ENCODE measurements at places on chromosomes 11 and 22.

DNA sequence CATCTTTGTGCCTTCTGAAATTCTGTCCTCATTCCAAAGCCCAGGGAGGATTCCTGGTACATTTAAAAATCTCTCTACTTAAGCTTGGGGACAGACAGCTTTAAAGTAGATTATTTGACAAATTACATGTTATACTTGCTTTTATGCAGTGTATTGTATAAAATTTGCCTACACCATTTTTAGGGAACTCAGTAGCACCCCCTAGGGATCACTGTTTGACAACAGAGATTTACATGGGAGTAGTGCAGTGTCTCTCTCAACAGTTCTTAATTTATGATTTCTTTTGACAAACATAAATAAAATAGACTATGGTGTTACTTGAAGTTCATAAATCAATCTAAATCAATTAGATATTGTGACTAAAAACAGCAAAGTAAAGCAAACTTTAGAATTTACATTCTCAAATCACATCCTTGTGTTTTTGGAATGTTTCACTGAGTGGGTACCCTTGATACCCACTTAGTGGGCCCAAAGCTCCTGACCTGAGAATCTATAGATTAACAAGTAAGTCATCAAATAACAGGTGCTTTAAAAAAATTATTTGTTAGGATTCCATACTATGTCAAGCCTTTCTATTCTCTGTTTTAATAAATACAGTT, 428.8 kb downstream of the DYNC2H1 start:
- no peak for DNase-seq
- no peaks in the 10 kb centered on the region for H3K36me3 ChIP-seq
- H3K27me3 ChIP-seq: no peaks in the 10 kb centered on the region

DNA sequence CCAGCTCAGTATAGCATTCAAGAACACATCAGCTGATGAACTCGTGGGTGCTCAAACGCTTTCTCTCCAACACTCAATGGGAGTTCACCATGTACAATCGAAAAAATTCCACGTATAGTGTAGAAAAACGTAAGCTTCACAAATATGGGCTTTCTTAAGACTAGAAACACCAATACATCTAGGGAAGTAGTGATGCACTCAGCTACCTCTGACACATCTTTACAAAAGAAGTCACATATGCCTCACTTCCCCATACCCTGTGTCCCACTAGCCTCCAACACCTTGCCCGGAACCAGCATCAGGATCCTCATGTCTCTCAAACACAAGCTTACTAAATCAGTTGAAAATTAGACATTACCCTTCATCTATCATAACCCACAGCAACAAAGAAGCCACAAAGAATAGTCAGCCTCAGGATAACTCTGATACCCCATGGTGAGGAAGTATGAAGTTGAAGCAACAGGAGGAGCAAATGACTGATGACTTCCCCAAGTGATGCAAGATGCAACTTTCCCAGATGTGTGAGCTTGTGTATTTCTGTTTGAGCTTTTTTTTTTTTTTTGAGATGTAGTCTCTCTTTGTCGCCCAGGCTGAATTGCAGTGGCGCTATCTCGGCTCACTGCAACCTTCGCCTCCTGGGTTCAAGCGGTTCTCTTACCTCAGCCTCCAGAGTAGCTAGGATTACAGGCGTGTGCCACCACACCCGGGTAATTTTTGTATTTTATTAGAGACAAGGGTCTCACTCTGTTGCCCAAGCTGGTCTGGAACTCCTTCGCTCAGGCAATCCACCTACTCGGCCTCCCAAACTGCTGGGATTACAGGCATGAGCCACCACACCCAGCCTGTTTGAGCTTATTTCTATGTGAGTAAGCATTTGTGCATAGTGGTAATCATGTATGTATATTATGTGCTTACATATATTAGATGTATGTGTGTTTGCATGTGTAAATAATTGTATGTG, 8.5 kb upstream of the DENND5A start:
- H3K4me3 ChIP-seq: no peak overlapping the region
- peaks cover 11% of the 10 kb centered on the region for H3K4me1 ChIP-seq
- no peaks in the 10 kb centered on the region for H3K27me3 ChIP-seq
- H3K27ac ChIP-seq: no peak overlapping the region
- H3K36me3 ChIP-seq: peaks cover 7% of the 10 kb centered on the region
- DNase-seq: no peak

DNA sequence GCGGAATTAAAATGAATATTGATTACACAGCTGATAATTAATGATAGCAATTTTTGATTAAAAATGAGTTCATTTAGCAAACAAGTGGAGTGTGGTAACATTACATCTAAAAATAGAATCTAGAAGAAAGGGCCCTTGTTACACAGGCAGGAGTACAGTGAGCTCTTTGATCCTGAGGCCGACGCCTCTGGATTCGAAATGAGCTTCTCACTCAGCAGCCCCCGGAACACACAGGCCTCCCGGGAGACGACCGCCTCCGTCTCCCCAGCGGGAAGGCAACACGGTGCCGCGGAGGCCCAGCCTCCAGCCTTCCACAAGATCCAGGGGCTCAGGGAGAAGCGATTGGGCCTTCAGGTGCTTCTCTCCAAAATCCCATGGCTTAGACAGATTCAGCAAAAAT, 379.1 kb downstream of the BRD1 start:
- no peaks in the 10 kb centered on the region for H3K36me3 ChIP-seq
- H3K27me3 ChIP-seq: peaks cover 64% of the 10 kb centered on the region
- no peak overlapping the region for H3K4me3 ChIP-seq

DNA sequence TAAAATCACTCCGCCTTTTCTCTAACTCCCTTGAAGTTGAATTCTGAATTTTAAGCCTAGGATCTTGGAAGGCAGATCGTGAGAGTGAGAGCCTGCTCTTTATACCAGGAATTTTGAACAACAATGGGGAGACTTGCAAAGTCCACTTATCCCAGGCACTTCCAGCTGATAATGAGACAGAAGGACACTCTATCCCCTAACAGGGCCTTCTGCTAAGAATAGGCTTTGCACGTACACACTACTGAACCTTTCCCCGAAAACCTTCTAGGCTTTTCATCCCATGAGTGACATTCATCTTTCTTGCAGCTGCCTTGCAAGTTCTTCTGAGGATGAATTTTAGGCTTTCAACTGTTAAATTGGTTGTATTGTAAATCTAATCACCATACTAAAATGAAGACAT, 44.0 kb upstream of the WT1 start:
- peaks cover 66% of the 10 kb centered on the region for H3K4me1 ChIP-seq
- H3K27me3 ChIP-seq: peaks cover 2% of the 10 kb centered on the region
- no peak overlapping the region for H3K4me3 ChIP-seq

DNA sequence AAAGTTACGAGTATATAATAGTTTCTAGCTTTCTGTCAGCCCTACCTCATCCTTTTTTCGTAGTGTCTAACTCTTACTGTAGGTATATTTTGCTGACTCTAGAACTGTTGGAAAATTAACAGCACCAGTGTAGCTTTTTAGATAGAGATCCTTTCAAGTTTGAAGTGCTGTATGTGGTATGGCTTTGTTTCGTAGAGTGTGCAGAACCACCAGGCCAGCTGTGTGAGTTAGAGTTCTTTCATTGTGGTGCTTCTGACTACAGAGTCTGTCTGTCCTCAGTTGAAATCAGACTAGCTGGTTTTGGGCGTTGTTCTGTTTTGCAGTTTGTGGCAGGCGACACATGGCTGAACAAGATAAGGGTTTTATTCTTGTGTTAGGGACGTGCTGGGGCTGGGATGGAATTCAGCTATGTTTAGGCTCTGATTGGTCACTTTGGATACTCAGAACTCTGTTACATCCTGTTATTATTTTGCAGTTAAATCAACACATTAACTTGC, 3.2 kb downstream of the ARHGEF12 start:
- H3K27me3 ChIP-seq: no peaks in the 10 kb centered on the region
- peak overlapping the region; percentile 49 for H3K4me3 ChIP-seq
- no peaks in the 10 kb centered on the region for H3K36me3 ChIP-seq
- H3K4me1 ChIP-seq: peaks cover 55% of the 10 kb centered on the region
- no peak for DNase-seq

- H3K4me3 ChIP-seq: no peak overlapping the region
- DNase-seq: no peak
- no peaks in the 10 kb centered on the region for H3K36me3 ChIP-seq
Measured at GRCh38 chr11:43515090-43515489, 156.4 kb downstream of the TTC17 start.

DNA sequence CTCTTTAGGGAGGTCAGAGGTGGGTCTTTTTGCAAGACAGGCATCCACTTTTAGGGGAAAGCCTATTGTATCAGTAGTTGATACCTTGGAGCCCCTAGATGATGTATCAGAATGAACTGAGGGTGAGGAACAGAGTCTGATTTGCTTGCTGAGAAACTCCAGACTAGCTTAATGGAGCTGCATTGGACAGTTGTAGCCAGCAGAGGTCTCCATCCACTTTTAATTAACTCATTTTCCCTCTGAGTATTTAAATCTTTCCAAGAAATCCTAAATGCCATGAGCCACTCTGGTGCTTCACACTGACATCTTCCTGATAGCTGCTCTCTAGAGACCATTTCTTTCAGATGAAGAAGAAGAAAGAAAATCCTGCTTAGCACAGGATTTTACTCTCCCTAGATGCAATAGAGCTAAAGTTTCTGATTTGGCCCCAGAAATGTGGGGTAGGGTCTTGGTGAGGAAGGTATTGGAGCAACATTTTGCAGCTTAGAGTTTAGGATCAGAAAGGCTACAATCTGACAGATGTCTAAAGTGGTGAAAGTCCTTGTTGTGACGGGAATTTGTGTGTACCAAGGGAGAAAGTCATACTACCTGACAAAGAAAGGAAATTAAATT, 38.0 kb downstream of the EXT2 start:
- DNase-seq: no peak
- no peak overlapping the region for H3K4me3 ChIP-seq
- H3K27ac ChIP-seq: no peak overlapping the region
- H3K27me3 ChIP-seq: peaks cover 3% of the 10 kb centered on the region
- H3K36me3 ChIP-seq: peaks cover 17% of the 10 kb centered on the region

DNA sequence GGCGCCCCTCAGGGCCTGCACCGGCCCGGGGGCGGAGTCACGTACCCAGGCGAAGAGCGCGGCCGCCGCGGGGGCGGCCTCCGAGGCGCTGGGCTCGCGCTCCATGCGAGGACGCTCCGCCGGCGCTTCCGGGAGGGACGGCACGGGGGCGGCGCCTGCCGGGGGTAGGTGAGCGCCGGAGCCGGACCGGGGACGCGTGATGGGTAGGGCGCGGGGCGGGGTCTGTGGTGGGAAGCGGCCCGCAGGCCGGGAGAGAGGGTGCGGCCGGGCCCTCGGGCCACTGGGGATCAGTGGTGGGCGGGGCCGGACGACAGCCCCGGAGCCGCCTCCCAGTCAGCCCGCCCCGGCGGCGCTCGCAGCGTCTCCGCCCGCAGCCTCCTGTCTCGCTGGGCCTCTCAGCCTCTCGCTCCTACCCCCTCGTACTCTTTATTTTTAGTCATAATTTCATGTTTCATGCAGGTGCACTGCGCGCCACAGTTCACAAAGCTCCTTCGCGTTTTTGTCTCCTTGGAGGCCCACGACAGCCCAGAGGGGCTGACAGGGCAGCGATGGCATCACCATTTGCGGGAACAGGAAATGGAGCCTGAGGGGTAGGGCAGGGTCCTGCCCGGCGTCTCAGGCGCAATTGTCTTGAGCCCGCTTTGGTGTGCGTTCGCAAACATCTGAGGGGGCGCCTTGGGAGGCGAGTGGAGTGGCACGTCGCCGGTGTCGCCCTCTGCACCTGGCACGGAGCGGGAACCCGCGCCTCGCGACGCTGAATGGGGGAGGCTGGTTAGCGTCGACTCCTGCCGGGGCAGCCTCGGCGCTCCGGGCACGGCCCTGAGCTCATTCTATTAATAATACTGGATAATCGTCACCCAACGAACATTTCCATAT, at the start of gene SERGEF:
Gene SERGEF, minus strand, starts transcription at position 142 of the 876 bp plus-strand sequence. Its CDS starts 37 bp downstream, at position 105.
- H3K27ac ChIP-seq: peak within 1 kb of the TSS; percentile 91
- H3K4me1 ChIP-seq: peaks cover 23% of the 10 kb centered on the region
- peak within 1 kb of the TSS; percentile 96 for H3K4me3 ChIP-seq
- no peaks in the 10 kb centered on the region for H3K36me3 ChIP-seq
- peaks cover 23% of the 10 kb centered on the region for H3K27me3 ChIP-seq
- DNase-seq: peak; percentile 71

Data from mesothelial cell of epicardium (in vitro differentiated cells).